Activated CD8-positive, alpha-beta T cell treated with anti-CD3 and anti-CD28 coated beads, Interleukin-2, amount 10 ng/mL, durations not matched to agents 7 days and 5 days (primary cell): ENCODE measurements at places on chromosomes 4 and X. TPM values are rescaled to one million over a fixed set of nuclear protein-coding genes. Genes with fewer than 3 reads are reported as not detected.

DNA sequence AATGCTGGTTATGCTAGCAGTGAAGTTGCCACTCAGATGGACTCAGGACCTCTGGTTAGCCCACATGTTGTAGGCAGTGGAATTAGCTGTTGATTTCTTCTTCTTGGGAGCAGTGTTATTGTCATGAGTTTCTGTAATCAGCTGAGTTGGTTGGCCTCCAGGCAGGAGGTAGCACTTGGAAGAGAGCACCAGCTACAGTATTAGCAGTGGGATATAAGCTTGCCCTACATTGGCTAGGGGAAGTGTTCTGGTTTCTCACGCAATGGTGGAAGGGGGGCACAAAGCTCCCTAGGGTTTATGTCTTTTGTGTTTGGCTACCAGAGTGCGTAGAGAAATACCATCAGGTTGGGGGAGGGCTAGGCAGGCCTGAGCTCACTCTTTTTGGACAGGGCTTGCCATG is 34.0 kb upstream of the UCP1 start:
- no peak for DNase-seq

- DNase-seq = no peak
These were observed 20.2 kb downstream of the CLNK start for GRCh38 chr4:10664408-10664807.

DNA sequence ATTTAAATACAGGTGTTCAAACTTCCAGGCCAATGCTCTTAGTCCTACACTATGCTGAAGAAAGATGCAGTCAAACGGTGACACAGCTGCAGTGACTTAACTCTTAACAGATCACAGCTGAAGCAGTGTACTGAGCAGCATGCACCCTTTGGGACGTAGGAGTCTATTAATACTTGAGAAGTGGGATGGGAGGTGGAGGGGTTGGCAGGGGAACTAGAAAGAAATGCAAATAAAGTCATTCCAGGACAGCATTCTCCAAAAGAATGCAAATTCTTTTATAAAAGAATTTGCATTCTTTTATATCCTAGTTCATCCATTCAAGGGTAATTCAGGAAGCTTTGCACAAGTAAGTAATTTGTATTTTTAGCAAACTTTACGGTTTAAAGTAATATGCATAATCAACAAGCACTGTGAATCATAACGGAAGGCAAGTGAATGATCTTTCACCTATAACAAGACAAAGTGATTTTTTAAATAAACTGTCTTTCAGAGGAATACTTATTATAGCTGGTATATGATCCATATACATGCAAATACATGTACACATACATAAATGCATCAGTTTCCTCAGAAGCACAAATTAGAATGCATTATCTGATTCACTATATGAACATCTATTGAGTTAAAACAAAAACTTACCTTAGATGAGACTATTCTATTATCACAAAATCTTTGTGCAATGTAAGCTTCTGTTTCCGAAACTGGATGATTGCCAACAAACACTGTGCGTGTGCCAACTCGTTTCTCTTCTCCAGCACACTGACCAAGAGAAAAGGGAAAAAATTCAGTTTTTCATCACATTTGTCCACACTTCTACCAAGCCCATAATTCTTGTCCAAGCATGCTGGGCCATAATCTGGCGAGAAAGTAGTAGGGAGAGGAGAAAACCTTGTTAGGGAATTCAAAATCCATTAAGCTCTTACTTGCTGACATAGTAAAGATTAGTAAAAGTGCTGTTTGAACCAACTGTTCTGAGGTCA is 106.5 kb downstream of the ATP11C start:
- DNase-seq = no peak

DNA sequence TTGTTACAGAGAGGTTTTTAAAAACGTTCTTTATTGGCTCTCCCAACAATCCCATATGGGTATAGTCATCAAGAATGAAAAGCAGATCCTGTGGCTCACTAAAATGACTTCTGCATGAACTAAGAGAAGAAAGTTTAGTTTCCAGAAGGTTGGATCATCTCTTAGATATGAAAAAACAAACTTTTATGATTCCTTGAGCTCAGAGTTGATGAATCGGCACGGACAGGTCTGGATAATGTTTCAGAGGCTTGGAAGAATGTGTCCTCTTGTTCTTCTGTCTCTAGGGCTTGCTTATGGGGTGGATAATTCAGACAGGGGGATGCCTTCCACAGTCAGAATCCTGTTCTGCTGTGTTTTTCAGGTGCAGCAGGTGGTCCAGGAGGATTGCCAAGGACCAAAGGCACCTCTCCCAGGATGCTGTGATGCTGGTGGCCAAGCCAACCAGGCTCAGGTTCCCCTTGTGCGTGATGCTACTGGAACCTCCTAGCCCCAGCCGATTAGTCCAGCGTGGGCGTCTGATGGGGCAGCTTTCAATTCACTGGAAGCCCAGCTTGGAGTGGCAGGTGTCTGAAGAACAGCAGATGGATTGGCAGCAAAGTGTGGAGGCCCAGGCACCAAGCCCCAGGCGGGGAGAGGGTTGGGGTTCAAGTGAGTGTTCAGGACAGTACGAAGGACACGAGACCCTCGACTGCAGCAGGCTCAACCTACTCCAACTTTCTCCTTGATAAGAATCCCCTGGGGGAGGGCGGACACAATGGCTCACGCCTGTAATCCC is 30.3 kb downstream of the CCKAR start:
- no peak for DNase-seq

SH3D19 gene
- not detected for total RNA-seq

DNA sequence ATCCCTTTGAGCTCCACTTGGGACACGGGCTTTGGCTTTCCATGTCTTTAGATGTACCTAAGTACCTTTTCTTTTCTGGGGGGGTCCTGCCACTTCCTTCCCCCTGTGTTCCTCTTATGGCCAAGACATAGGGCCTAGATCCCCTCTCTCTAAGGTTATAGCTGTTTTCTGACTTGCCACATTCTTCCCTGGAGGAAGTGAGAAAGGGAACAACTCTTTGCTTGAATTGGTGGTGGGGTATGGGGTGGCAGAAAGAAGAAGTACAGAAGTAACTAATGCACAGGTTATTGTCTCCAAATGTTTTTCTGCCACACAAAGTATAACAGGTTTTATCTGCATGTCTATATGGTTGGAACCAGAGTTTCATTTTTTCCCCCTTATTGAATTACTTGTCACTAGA is 29.7 kb upstream of the DIPK2B start:
- DNase-seq = no peak

ADH6 gene
- total RNA-seq = not detected

DNA sequence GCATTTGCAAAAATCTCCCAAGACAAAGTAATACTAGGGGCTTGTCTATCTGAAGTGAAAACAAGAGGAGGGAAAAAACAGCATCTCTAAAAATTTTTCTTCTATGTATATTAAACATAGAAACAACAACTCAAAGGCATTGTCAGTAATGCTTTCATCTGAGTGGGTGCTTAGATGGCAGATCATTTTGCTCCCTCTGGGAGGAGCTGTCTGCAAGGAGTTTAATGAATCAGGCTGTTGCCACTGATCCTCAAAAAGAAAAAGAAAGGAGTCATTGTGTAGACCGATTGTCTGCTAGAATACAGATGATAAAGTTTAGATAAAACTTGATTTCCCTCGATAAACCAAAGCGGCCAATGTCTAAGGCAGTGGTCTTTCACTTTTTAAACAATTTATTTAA is 49.7 kb upstream of the KLHL8 start:
- no peak for DNase-seq

- no peak for DNase-seq
These were observed 1504.5 kb upstream of the PCDH10 start for GRCh38 chr4:131644619-131645018.

CFP gene
- 11.5 TPM for total RNA-seq
